ENCODE measurements at places on chromosomes 2 and 18.

GRCh38 chr2:42877511-42877910 lies 85.1 kb upstream of the HAAO start:
- DNase-seq = no peak

DNA sequence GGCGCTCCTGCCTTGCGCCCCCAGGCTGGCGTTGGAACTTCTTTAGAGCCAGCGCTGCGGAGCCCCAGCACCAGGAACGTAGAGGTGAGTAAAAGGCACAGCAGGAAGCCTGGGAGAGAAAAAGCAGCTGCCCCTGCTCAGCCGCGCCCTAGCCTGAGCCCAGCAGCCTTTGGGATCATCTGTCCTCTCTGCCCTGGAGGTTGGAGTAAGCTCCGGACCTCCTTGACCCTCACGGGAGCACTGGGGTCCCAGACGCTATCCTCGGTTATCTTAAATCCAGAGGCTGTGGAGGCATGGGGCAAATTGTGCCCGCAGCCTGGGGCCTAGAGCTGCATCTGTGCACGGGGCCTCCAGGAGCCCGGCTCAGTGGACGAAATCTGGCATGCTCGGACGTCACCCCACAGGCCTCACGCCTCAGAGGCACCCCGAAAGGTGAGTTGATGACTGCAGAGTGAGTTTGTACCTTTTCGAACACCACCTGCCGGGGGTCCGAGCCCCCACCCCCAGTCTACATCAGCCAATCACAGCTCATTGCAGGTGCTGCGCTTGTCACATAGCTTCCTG lies 1.6 kb upstream of the SLC66A2 start:
- no peak for DNase-seq

DNA sequence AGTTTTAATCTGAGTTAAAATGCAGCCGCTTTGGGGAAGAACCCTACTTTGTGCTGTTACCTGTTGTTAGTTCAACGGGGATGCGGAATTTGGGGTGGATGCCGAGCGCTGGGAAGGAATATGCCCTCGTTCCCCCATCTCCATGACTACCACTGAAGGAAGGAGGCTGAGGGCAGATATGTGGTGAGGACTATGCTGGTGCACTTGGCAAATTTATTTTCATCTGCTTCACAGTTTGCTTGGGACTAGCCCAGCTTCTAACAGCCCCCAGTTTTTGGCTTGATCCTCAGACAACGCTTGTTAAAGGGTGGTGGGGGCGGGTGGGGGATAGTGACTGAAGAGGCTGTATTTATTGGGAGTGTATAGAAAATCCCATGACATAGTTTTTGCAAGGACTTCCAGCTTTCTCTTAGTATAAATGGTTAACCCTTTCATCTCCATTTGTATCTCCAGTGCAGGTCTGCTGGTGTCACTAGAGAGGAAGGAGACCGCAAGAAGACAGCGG lies 100.8 kb downstream of the COLEC12 start:
- DNase-seq = no peak

GRCh38 chr2:201923436-201924328 lies 110.0 kb upstream of the FZD7 start:
- no peak for DNase-seq

DNA sequence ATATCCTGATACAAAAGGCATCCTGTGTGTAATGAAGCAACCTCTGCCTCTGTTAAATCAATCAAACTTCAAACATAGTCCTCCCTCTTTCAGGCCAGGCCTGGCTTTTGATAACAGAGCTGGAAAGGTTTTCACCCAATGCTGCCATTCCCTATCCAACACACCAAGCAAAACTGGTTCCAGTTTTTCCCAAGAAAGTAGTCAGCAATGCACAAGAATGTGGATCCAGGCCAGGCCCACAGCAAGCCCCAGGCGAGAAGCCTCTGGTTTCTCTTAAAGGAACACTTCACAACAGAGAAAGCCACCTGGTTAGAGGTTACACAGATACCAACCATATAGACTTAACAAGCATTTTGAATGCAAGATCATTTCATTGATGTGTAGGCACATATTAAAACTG lies 49.2 kb upstream of the CCDC150 start:
- DNase-seq = no peak

- DNase-seq = no peak
Measured at GRCh38 chr2:30422444-30423040, 24.5 kb upstream of the LCLAT1 start.

DNA sequence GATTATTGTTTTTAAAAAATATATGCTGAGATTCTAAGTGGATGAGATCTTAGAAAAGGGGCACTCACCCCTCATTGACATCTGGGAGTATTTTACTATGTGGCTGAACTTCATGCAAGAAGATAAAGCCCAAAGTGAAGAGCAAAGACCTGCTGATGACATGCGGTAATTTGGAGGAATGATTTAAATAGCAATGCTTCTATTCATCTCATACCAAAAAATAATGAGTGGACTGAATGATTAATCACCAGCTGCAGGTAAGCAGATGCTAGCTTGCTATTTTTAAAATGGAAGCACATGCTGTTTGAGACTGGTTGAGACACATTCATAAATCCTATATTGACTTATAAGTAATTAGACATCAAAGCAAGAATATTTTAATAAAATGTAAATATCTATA lies 12.7 kb upstream of the CDK15 start:
- DNase-seq = no peak

DNA sequence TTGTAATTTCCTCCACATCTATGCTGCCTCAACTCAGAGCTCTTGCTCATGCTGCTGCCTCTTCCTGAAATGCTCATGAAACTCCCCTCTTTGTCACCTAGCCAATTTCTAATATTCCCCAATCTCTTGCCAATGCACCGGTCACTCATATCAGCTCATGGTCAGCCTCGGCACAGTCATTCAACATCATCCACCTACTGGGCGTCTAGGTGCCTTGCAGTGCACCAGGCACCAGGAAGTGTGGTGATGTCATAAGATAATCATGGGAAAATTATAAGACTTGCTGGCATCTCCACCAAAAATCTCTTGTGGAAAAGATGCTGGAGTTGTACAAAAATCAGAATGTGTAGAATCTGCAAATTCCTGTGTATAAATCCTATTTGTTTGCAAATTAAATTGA lies 52.6 kb upstream of the RAB27B start:
- no peak for DNase-seq

DNA sequence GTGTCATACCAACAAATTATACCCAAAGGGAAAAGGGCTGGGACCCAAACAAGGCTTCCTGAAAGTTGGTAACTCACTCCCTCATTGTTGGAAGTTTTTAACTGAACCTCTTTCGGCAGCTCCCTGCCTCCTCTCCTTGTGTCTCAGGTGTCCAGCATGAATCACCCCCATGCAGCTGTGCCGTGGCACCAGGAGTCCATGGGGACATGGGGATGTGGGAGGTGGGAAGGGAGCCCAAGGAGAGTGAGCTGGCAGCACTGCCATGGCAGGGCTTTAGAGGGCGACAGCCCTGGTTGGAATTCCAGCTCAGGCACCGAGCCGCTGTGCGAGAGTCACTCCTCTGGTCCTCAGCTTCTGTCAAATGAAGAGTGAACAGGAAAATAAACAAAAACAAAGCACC lies 12.5 kb upstream of the GYPC start:
- DNase-seq = no peak

DNA sequence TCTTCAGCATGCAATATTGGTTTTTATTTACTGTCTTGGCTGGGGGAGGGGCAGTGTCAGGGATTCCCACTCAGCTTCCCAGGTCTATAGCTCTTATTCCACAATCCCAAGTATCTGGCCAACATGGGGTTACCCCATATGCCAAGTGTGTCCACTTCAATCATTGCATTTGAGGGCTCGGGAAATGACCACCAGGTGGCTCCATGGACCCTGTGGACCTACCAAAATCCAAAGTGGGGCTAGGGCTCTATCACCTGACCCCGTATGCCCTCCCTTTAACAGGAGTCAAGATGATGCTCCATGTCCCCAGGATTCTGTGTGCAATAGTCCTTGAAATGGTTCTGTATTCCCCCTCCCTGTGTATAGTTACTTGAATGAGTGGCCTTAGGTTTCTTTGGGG lies 12.1 kb upstream of the TRAF3IP1 start:
- DNase-seq = no peak

DNA sequence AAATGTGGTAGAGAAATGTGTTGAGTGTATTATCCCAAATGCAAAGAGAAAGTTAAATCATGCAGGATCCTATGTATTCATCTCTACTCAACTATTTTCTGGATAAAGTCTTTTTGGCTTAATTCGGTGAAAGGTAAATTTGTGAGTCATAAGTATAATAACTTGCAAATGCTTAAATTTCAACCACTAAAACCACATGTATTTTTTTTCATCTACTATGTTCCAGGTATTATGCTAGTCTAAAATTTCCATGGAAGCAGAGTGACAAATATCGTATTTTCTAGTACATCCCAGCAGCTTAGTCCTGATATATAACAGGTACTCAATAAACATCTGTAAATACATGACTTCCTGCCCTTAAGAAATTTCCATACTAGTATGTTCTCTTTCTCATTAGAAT lies 6.2 kb downstream of the ALS2 start:
- DNase-seq = no peak

DNA sequence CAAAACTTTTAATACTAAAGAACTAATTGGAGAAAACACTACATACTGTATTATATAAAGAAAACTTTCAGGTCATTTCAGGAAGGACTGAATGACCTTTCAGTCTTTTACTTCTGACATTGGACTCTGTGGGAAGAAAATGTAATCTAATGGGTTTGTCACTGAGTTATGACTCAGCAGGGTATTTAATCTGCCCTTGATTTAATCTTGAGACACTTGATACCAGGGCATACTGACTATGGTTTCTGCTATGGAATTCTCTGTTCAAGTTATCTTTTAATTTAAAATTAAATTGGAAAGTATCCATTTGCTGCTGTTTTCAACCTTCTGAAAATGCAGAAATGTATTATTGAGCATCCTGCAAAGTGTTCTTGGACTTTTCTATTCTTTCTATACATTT lies 354.2 kb upstream of the GALNT5 start:
- DNase-seq = no peak

DNA sequence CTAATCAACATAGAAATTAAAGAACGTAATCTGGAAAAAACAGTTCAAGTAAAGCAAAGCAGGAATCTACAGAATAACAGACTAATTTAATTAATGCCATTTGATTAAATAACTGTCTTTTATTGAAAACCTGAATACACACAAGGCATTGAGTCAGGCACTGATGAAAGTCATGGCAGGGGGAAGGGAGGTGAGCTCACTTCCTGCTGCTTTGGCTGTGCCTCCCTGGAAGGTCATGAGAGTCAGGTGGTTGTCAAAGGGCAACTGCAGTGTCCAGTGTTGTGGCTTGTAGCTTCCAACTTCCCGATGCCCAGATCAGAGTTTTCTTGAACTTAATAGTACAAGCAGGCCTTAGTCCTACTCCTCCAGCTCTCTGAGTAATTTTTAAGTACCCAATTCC lies 180.9 kb downstream of the PID1 start:
- no peak for DNase-seq

- no peak for DNase-seq
Measured at GRCh38 chr18:77099485-77100370, 32.9 kb downstream of the MBP start.

- DNase-seq = no peak
Measured at GRCh38 chr2:104501929-104502328, 352.0 kb upstream of the POU3F3 start.

- DNase-seq = no peak
Measured at GRCh38 chr2:120378605-120379004, 32.7 kb downstream of the INHBB start.

GRCh38 chr2:46849721-46850556 lies 65.7 kb downstream of the MCFD2 start:
- DNase-seq = no peak

- DNase-seq = no peak
Measured at GRCh38 chr2:134002391-134002790, 251.5 kb upstream of the MGAT5 start.

- no peak for DNase-seq
Measured at GRCh38 chr18:76803814-76804213, 18.5 kb upstream of the ZNF236 start.

GRCh38 chr18:40402052-40402451 lies 1553.0 kb upstream of the PIK3C3 start:
- no peak for DNase-seq

DNA sequence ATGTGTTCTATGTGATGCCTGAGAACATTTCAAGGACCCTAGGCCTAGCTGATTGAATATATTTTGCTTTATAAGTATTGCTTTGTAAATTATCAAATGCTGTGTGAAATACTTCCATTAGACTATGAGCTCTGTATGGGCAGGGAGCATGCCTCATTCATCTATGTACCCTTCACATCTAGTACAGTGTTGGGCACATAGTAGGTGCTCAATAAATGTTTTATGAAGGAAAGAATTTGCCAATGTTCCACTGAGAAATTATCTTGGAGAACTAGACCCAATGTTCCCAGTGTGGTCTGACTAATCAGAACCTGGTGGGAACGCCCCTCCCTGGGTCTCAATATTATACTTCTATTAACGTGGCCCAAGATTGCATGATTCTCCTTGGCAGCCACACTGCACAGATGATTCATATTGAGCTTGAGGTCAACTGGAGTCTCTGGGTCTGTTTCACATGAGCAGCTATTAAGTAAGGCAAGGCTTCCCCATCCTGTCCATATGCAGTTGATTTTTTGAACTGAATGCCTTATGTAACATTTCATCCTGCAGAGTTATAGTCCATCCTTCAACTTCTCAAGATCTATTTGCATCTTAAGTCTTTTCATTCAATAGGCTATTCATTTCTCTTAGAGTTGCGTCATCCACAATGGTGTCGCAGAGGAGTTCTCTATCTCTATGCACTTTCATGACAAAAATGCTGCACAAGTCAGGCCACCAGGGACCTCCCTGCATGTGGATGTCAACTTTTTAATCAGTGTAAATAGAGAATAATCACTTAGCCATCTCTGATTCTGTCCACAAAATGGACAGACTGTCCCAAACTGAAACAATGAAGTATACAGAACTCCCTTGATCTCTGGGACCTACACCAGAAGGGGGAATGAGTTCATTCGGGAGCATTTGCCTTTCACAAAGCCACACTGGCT lies 257.6 kb downstream of the CYP26B1 start:
- peak; percentile 96 for DNase-seq

GRCh38 chr2:20351555-20352229 lies 1.0 kb upstream of the PUM2 start:
- no peak for DNase-seq

- no peak for DNase-seq
Measured at GRCh38 chr2:99472600-99472960, 17.2 kb downstream of the REV1 start.

- no peak for DNase-seq
Measured at GRCh38 chr2:100029460-100029859, 112.9 kb downstream of the AFF3 start.

- DNase-seq = no peak
Measured at GRCh38 chr2:125593036-125593435, 1062.9 kb upstream of the GYPC start.

DNA sequence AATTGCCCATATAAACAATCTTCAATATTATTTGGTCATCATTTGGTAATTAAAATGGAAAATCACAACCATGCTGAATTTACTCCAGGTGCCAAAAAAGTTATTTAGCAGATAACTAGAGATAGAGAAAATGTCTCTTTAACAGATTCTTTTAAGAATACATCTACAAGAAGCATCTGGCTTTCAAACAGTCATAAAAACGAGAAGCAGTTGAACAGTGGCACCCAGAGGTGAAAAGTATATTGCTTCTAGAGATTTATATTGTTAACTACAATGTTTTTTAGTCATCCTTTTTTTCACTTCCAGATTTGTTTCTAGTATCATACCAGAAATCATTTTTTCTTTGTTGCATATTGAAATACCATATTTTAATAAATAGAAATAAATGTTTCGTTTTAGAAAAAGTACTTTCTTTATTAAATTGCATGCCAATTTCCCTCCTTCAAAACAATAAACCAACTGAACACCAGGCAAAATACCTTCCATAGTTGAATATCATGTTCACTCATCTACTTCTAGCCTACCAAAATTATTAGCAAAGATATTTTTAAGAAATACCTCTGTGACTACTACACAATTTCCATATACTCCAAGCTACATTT lies 65.4 kb upstream of the HNRNPA3 start:
- DNase-seq = peak; percentile 18

Measured in GM04503 (cell line).